Type B pancreatic cell (in vitro differentiated cells): ENCODE measurements at places on chromosomes 7 and 10.

- peaks cover 3% of the 10 kb centered on the region for H3K4me1 ChIP-seq
- peaks cover 13% of the 10 kb centered on the region for H3K36me3 ChIP-seq
- DNase-seq, result no peak
- H3K4me3 ChIP-seq, result no peak overlapping the region
These were observed 197.7 kb downstream of the SEMA3A start for GRCh38 chr7:83996879-83997278.

DNA sequence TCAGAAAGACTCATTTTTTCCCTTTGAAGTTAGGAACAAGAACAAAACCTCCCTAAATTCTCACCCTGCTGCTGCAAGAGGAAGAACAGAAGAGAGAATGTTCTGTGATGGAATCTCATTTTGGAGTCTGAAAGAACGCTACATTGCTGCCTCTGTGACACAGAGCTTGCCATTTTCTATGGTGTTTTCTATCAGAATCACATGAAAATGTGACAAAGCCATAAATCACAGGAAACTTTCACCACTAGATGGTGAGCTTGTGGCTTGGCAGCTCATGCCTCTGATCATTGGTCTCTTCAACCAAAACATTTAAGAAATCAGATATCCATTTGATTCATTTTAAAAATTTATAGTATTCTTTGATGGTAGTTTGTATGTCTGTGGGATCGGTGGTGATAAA is 82.9 kb downstream of the CADPS2 start:
- H3K4me1 ChIP-seq, result peaks cover 4% of the 10 kb centered on the region
- no peak overlapping the region for H3K4me3 ChIP-seq
- no peaks in the 10 kb centered on the region for H3K36me3 ChIP-seq
- no peak overlapping the region for H3K27ac ChIP-seq
- no peak for DNase-seq

- no peaks in the 10 kb centered on the region for H3K27me3 ChIP-seq
- no peak overlapping the region for H3K4me3 ChIP-seq
- H3K36me3 ChIP-seq, result no peaks in the 10 kb centered on the region
- H3K4me1 ChIP-seq, result no peaks in the 10 kb centered on the region
- H3K27ac ChIP-seq, result no peak overlapping the region
These were observed 57.8 kb upstream of the RAB18 start for GRCh38 chr10:27446091-27446918.

DNA sequence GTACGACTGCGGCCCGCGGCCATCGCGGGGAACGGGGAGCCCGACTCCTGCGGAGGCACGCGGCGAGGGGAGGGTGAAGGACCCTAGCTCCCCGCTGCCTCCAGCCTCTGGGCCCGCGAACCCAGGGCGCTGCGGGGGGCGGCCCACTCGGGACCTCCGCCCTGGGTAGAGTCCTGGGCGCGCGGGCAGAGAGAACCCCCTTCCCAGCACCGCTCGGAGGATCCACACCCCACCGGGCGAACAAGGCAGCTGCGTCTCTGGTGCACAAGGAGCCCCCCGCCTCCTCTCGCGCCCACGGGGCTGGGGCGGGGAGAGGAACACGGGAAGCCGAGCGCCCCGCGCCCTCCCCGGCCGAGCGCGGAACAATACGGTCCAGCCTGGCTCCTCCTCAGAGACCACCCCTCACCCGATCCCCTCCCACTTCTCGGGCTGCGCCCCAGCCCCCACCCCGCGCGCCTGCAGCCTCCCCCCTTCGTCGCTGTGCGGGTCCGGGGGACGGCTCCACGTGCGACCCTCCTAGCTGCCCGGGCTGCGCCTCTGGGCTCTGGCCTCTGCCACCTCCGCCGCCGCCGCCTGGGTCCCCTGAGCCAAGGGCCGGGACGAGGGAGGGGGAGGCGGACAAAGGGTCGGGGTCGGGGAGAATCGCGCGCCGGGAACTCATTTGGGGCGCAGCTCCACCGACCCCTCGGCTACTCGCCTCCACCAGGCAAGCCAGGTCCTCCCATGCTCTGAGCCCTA is at the start of gene WDR86:
WDR86 (minus strand) TSS at position 372 of the 738 bp plus-strand sequence. CDS start 449 bp downstream, outside the sequence.
- peak within 1 kb of the TSS; percentile 93 for H3K4me3 ChIP-seq
- H3K27ac ChIP-seq, result peak within 1 kb of the TSS; percentile 79
- H3K36me3 ChIP-seq, result no peaks in the 10 kb centered on the region
- DNase-seq, result peak; percentile 84
- peaks cover 29% of the 10 kb centered on the region for H3K4me1 ChIP-seq

- no peak for DNase-seq
- H3K36me3 ChIP-seq, result peaks cover 5% of the 10 kb centered on the region
- H3K27me3 ChIP-seq, result no peaks in the 10 kb centered on the region
- H3K27ac ChIP-seq, result no peak overlapping the region
- peaks cover 11% of the 10 kb centered on the region for H3K4me1 ChIP-seq
These were observed 2.8 kb downstream of the TRAPPC14 start for GRCh38 chr7:100155553-100156317.

GRCh38 chr7:147982307-147982706 is 608.3 kb upstream of the C7orf33 start:
- H3K4me3 ChIP-seq, result no peak overlapping the region
- H3K27me3 ChIP-seq, result no peaks in the 10 kb centered on the region
- no peak overlapping the region for H3K27ac ChIP-seq
- no peaks in the 10 kb centered on the region for H3K36me3 ChIP-seq
- DNase-seq, result no peak

DNA sequence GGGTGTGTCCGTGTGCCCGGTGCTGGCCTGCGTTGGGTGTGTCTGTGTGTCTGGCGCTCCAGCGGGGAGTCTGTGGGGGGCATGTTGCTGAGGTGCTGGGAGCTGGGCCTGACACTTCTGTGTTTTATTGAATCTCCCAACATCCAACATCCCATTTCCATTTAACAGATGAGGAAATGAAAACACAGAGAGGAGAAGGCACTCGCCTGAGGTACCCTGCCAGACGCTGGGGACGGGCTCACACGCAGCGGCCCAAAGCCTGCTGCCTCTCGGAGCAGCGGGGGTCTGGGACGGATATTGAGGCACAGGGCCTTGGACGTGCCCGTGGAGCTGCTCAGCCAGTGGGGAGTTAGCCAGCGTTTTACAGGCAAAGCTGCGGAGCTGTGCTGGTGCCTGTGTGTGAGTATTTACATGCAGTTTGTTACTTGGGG is 133.9 kb downstream of the DNAJB6 start:
- no peak overlapping the region for H3K4me3 ChIP-seq
- peaks cover 3% of the 10 kb centered on the region for H3K36me3 ChIP-seq
- no peak overlapping the region for H3K27ac ChIP-seq
- DNase-seq, result no peak
- peaks cover 9% of the 10 kb centered on the region for H3K27me3 ChIP-seq
- H3K4me1 ChIP-seq, result peaks cover 9% of the 10 kb centered on the region

- no peaks in the 10 kb centered on the region for H3K4me1 ChIP-seq
- H3K27me3 ChIP-seq, result no peaks in the 10 kb centered on the region
- DNase-seq, result no peak
- H3K4me3 ChIP-seq, result no peak overlapping the region
These were observed 135.0 kb downstream of the ADAM22 start for GRCh38 chr7:88069093-88069492.

GRCh38 chr10:128116187-128116586 is 10.0 kb downstream of the MKI67 start:
- no peak overlapping the region for H3K27ac ChIP-seq
- DNase-seq, result no peak
- no peak overlapping the region for H3K4me3 ChIP-seq
- no peaks in the 10 kb centered on the region for H3K4me1 ChIP-seq

GRCh38 chr7:42453931-42454361 is 216.9 kb upstream of the GLI3 start:
- peaks cover 50% of the 10 kb centered on the region for H3K4me1 ChIP-seq
- H3K27me3 ChIP-seq, result peaks cover 3% of the 10 kb centered on the region
- no peaks in the 10 kb centered on the region for H3K36me3 ChIP-seq
- DNase-seq, result no peak
- H3K27ac ChIP-seq, result no peak overlapping the region

GRCh38 chr10:43610636-43611035 is 4.4 kb downstream of the ZNF485 start:
- no peak overlapping the region for H3K27ac ChIP-seq
- H3K36me3 ChIP-seq, result peaks cover 31% of the 10 kb centered on the region
- no peak overlapping the region for H3K4me3 ChIP-seq
- DNase-seq, result no peak
- H3K27me3 ChIP-seq, result no peaks in the 10 kb centered on the region

DNA sequence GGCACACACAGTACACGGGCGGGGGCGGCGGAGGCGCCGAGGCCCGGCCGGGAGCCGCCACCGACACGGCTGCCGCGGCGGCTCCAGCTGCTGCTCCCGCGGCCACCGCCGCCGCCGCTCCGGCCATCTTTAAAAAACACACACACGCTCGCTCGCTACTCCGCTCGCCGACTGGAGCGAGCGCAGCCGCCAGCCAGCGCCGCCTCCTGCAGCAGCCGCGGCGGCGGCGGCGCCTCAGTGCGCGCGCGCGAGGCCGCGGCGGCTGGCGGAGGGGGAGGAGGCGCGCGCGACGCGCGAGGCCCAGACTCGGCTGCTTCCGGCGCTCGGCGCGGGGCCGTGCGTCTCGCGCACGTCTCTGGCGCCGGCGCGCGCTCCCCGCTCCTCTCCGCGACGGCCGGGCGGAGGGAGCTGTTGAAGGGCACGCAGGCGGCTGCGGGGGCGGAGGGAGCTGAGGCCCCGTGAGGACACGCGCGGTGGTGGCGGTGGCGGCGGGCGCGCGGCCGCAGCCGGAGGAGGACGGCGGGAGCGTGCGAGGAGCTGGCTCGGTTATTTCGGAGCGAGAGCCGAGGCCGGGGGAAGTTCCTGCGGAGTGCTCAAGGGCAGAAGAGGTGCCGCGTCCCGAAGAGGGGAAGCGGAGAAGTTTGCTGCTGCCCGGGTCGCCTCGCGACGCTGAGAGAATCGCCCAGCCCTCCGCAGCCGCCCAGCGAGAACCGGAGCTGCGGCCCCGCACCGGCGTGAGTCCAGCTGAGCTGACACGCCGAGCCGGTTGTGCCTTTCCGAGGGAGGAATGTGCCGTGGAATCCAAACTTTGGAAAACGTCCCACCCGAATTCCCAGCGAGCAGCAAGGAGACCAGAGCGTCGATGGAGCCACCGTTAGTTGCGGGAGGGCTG is at the start of gene KDM7A:
KDM7A (minus strand) TSS at position 173 of the 892 bp plus-strand sequence; CDS start at position 127, 46 bp downstream.
- no peaks in the 10 kb centered on the region for H3K36me3 ChIP-seq
- H3K27me3 ChIP-seq, result peaks cover 29% of the 10 kb centered on the region
- H3K4me3 ChIP-seq, result peak within 1 kb of the TSS; percentile 97
- peak within 1 kb of the TSS; percentile 97 for H3K27ac ChIP-seq
- peak; percentile 94 for DNase-seq
- peaks cover 14% of the 10 kb centered on the region for H3K4me1 ChIP-seq

DNA sequence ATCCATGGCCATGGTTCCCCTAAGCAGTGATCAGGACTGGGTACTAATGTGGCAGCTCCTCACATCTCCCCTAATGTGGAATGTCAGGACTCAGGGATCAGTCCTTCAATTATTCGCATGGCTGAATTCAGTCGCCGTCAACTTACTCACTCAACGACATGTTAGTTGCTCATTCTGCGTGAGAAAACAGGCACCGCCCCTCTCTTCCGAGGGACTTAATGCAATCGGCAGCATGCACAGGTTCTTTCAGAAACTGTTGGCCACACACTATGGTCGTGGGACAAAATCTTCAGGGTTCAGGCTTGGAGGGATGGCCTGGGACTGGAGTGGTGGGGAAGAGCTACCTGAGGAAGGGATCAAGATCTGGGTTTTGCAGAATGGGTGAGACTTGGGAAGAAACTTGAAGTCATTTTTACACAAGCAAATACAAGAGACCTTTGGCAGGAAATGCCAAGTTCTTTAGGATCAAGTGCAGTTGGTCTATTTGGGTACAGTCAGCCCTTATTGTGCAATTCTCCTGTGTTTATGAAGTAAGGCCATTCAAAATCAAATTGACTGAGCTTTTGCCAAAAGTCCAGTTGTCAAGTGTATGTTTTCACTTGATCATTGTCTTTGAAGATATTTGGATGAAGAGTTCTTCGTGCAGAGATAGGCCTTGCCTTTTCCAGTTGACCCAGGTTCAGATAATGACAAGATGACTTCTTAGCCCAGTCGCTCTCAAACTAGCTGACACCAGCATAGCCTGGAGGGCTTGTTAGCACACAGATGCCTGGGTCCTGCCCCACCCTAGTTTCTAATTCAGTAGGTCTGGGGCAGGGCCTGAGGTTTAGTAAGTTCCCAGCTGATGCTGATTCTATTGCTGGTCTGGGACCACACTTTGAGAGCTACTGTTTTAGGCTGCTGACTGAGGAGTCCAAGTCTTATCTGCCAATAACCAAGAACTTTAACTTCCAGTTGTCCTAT is 48.5 kb downstream of the LRRC18 start:
- no peaks in the 10 kb centered on the region for H3K36me3 ChIP-seq
- H3K27ac ChIP-seq, result no peak overlapping the region
- H3K4me3 ChIP-seq, result no peak overlapping the region
- H3K4me1 ChIP-seq, result no peaks in the 10 kb centered on the region
- peaks cover 9% of the 10 kb centered on the region for H3K27me3 ChIP-seq
- no peak for DNase-seq

GRCh38 chr7:37481722-37482288 is 33.1 kb upstream of the ELMO1 start:
- H3K27ac ChIP-seq, result no peak overlapping the region
- H3K4me1 ChIP-seq, result peaks cover 2% of the 10 kb centered on the region
- DNase-seq, result no peak
- H3K27me3 ChIP-seq, result peaks cover 4% of the 10 kb centered on the region
- H3K4me3 ChIP-seq, result no peak overlapping the region
- no peaks in the 10 kb centered on the region for H3K36me3 ChIP-seq

GRCh38 chr7:13042605-13043236 is 355.3 kb downstream of the ARL4A start:
- H3K4me1 ChIP-seq, result peaks cover 7% of the 10 kb centered on the region
- H3K27ac ChIP-seq, result no peak overlapping the region
- H3K27me3 ChIP-seq, result no peaks in the 10 kb centered on the region
- no peak overlapping the region for H3K4me3 ChIP-seq

GRCh38 chr7:155928583-155928982 is 116.3 kb upstream of the SHH start:
- peaks cover 3% of the 10 kb centered on the region for H3K4me1 ChIP-seq
- DNase-seq, result no peak
- H3K4me3 ChIP-seq, result no peak overlapping the region
- no peak overlapping the region for H3K27ac ChIP-seq

DNA sequence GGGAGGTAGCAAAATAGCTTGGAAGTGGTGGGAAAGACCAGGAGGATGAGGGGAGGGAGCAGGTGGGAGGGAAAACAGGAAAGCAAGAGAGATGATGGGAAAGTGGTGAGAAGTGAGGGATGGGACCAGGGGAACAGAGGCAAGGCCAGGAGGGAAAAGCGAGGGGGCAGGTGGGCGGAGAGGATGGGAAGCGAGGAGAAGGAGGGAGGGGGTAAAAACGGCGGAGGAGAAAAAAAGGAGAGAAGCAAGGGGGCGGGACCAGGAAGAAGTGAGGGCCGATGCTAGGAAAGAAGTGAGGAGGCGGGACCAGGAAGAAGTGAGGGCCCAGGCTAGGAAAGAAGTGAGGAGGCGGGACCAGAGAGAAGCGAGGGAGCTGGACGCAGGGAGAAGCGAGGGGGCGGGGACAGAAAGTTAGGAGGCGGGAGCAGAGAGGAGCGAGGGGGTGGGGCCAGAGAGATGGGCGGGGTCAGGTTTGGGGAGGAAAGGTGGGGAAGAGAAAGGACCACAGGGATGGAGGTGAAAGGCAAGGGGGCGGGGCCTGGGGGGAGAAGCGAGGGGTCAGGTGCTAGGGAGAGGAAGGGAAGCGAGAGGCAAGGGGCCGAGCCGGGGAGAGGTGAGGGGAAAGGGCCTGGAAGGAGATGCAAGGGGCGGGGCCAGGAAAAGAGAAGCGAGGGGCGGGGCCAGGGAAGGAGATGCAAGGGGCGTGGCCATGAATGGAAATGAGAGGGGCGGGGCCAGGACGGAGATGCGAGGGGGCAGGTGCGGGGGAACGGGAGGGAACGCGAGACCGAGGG is 984 bp downstream of the SMURF1 start:
- peak overlapping the region; percentile 73 for H3K27ac ChIP-seq
- peak overlapping the region; percentile 87 for H3K4me3 ChIP-seq
- H3K27me3 ChIP-seq, result no peaks in the 10 kb centered on the region
- DNase-seq, result peak; percentile 91
- H3K4me1 ChIP-seq, result peaks cover 41% of the 10 kb centered on the region

GRCh38 chr10:132199268-132199853 is 12.6 kb downstream of the DPYSL4 start:
- H3K36me3 ChIP-seq, result no peaks in the 10 kb centered on the region
- H3K27me3 ChIP-seq, result no peaks in the 10 kb centered on the region
- no peaks in the 10 kb centered on the region for H3K4me1 ChIP-seq
